ENCODE measurements at places on chromosomes 3 and 15. TPM values are rescaled to one million over a fixed set of nuclear protein-coding genes. Genes with fewer than 3 reads are reported as not detected.

DNA sequence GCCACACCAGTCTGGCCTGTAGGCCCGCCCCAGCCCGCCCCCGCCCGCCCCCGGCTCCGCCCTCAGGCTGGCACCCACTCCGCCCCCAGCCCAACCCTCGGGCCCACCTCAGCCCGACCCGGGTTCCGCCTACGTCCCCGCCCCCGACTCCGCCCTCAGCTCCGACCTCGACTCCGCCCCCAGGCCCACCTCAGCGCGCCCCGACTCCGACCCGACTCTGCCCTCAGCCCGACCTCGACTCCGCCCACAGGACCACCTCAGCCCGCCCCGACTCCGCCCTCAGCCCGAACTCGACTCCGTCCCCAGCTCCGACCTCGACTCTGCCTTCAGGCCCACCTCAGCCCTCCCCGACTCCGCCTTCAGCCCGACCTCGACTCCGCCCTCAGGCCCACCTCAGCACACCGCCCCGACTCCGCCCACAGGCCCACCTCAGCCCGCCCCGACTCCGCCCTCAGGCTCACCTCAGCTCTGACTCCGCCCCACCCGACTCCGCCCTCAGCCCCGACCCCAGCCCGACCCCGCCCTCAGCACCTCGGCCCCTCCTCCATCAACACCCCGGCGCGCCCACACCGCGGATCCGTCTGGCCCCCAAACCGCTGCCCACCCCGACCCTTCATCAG is at the start of gene RAB43:
Gene RAB43, minus strand, starts transcription at position 13 of the 620 bp plus-strand sequence. CDS start 315 bp downstream, outside the sequence.
- peak; percentile 92 for DNase-seq

GRCh38 chr3:122307094-122307687 is 17.9 kb upstream of the CSTA start:
- no peak for DNase-seq

- DNase-seq: no peak
Observed at GRCh38 chr3:45842851-45843625, 1.1 kb upstream of the LZTFL1 start.

DNA sequence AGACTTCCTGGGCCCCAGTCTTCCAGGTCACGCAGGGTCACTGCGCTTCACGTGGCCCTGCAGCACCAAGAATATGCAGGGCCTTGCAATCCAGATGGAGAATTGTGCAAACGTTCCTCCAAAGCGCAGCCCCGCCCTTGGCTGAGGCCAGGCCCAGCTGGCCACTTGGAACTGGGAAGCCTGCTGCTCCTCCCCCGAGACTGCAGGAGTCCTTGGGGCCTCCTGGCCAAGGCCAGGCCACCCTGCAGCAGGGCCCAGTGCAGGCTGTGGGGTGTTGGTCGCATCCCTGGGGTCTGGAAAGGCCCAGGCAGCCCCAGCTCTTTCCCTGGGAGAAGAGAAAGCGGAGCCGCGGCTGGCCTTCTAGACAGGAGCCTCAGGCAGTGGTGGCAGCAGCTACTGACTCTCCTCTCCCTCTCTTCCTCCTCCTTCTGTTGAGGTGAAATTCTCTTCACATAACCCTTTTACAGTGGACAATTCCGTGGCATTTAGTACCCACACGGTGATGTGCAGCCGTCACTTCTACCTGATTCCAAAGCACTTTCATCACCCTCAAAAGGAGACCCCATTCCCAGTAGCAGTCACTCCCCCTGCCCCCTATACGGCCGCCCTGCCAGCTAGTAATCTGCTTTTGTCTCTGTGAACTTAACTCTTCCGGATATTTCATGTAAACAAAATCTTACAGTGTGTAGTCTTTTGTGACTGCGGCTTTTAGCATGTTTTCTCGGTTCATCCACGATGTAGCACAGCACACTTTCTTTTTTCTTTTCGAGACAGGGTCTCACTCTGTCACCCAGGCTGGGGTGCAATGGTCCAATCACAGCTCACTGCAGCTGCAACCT is 103.9 kb downstream of the TMEM266 start:
- DNase-seq: peak; percentile 88

DNA sequence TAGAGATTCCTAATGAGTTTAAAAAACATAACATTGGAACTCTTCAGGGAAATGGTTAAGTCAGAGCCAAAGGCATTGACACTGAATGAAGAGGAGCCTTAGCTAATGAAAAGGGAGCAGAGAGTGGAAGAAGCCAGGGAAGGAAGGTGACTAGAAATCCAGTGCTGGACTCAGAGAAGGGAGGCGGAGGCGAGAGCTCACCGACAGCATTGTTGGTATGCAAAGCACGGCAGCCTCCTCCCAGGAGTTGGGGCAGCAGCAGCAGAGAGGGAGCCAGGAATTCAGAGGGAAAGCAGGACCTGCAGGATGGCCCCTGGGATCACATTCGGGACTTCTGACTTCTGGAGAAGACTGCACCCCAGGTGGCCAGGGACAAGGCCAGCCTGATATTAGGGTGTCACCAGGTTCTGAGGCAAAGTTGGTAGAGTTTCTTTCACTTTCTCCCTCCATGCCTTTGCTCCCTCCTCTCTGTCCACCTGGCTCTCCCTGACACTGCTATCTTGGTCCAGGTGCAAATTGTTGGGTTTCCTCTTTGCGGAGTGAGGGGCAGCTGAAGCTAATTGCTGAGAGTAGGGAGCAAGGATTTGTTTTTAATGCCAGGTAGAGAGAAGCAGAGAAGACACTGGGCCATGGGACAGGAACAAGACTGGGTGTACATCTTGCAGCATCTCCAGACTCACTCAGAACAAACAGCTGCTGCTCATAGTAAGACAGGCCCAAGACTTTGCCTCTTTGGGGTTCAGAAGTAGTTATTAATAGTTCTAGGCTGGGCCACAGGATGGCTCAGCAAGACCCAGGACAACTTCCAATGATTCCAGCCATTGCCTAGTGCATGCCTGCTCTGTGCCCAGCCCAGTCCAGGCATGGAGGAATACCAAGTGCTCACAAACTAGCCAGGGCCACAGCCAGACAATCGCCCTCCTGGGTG is 157.9 kb downstream of the TLE3 start:
- no peak for DNase-seq

DNA sequence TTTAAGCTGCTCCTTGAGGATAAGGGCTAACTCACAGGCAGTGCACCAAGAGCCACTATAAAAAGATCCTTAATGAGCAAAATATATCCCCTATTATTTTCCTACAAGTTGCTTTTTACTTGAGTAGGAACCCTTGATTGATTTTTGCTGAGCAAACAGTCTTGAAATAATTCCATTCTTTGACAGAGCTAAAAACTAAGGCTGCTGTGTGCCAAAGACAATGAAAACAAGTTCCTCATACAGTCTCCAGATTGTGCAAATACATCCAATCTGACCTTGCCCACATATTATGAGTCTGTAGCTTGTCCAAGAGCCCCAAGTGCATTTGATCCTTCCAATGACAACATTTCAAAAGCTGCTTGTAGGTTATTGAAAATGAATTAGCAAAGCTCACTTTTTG is 15.0 kb downstream of the PRKAR2A start:
- DNase-seq: no peak

DNA sequence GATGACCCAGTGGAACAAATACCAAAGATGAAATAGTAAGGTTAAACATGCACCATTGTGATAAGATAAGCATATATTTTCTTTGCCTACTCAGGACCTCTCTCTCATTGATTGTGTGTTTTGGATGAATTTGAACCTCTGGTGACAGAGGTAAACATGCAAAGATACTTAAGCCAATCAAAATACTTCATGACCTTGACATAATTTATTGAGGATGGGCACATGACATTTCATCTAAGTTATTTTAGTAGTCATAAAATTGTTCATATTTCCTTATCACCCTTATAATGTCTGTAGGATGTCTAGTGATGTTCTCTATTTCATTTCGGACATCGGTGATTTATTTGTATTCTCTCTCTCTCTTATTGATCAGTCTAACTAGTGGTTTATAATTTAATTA is 88.3 kb upstream of the WDR72 start:
- no peak for DNase-seq

GRCh38 chr3:111047812-111048435 is 23.7 kb upstream of the NECTIN3 start:
- DNase-seq: no peak

- no peak for DNase-seq
Observed at GRCh38 chr3:42180901-42181300, 85.1 kb downstream of the CCK start.

DNA sequence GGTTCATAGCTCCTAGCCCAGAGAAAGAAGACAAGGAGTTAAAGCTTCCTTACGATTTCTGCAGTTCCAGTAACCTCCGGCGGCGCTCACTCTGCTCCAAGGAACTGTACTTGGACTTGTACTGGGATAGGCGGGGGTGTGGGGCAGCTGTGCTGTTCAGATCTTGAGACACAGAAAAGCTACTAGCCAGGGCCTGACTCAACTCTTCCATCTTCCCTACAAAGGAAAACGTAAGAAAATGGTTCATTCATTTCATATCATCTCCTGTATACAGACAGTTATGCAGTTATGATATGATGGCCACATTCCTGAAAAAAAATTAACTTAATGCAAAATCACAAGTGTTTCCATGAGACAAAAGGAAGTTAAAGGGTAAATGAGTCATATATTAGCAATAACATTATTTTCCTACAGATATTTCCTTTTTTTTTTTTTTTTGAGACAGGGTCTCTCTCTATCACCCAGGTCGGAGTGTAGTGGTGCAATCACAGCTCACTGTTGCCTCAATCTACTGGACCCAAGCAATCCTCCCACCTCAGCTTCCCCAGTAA is 4.6 kb downstream of the SNUPN start:
- DNase-seq: peak; percentile 81

DNA sequence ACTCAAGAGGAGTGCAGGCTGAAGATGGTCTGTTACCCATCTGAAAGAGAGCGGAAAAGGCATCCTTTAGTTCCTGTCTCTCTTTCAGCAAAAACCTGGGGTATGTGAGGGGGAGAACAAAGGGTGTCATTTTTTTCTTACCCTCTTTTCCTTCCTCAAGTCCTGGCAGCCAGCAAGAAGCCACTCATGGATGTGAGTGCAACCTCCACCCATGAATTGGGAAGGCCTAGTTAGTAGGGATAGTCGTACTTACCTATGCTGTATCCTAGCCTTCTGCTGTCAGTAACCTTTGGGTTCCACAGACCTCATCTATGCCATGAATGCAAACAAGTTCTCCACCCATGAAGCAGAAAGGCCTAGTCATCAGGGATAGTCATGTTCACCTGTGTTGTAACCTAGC is 472.8 kb downstream of the ZIC1 start:
- DNase-seq: no peak

GRCh38 chr3:2078821-2079220 is 19.8 kb upstream of the CNTN4 start:
- no peak for DNase-seq

- DNase-seq: no peak
Observed at GRCh38 chr3:48125013-48125705, 63.1 kb downstream of the CDC25A start.

GRCh38 chr15:38672273-38672672 is 107.7 kb upstream of the RASGRP1 start:
- DNase-seq: no peak

Gene PLOD2
- 19.2 TPM for total RNA-seq

Gene CD47
- 37.7 TPM for total RNA-seq

Gene CA12
- total RNA-seq: 0.74 TPM

Measured in left ventricle myocardium superior (tissue), 1 donor.